Upper lobe of left lung (tissue), 6 donors: ENCODE measurements at places on chromosomes 12 and 14.

- DNase-seq = peak; percentile 23
These were observed 319.0 kb upstream of the RTL1 start for GRCh38 chr14:101222362-101223070.

GRCh38 chr14:98167275-98167674 lies 1104.7 kb downstream of the BCL11B start:
- peak; percentile 22 for DNase-seq

DNA sequence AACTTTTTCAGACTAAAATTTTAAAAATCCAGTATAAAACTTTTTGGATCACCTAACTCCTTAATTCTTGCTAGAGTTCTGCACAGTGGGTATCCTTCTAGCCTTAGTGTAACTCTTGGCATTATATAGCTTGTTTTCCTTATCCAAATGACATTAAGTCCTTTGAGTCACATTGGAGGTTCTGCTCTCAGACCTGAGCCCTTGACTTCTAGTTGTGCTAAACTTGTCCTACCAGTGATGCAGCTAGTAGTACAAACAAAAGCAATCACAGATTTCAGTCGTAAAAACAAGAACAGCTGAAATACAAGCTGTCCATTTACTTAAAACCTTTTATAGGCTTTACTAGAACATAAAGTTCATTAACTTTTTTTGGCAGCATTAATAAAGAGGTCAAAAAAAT lies 10.5 kb downstream of the ZBTB1 start:
- DNase-seq = no peak

- DNase-seq = no peak
These were observed 20.2 kb upstream of the KIF26A start for GRCh38 chr14:104118006-104118844.

DNA sequence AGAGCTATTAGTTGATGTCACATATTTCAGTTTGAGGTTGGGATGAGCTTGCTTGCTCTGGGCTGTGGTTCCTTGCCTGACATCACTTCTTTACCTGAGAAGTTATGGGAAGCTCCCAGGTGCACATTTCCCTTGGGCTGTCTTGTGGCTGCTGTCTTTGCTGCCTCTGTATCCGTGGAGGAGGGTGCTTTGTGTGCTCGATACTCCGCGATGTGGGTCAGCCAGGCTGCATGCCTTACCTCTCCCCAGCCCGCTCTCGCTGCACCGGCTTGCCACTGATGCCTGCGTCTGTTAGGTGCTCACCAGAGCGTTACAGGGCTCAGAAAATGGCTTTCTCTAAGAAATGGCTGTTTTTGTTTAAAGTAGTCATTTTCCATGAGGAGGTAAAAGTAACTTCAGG lies 19.6 kb downstream of the PELI2 start:
- DNase-seq = peak; percentile 33

DNA sequence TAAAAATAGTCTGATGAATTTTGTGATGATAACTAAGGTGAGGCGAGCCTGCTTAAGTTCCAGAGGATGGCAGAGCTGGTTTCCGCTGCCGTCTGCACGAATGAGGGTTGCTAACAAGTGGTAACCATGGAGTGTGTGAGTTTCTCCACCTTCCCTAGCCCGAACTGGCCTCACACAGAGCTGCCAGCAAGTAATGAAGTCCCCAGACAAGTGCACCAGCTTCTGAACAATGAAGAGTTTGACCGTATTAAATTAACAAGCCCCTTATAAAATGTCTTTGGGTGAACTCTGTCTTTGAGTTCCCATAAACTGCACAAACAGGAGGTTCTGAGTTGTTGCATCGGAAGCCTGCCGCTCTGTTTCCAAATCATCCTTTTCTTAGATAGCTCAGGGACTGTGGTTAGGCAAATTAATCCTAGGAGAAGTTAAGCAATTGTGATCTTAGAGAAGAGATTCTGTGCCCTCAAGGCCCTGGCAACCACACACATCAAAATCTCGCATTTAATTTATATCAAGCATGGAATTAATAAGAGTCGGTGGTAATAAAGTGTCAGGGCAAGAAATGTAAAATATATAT lies 274.1 kb upstream of the DAAM1 start:
- DNase-seq = no peak

DNA sequence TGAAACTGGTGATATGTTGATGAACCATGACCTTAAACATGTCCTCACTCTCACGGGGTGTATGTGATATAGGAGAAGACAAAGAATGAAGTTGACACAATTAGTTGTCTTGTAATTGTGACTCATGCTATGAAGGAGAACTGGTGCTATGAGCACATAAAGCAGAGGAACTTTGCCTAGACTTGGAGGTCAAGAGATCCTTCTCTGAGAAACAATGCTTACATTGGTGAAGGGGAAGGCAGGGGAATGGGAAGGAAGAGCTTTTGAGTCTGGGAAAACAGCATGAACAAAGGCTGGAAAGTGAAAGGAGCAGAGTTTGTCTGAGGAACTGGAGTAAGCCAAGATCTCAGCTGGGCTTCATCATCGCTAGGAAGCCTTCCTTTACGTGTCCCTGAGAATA lies 83.2 kb downstream of the MYRFL start:
- DNase-seq = no peak

GRCh38 chr12:131703161-131703560 lies 7.7 kb upstream of the SFSWAP start:
- no peak for DNase-seq

DNA sequence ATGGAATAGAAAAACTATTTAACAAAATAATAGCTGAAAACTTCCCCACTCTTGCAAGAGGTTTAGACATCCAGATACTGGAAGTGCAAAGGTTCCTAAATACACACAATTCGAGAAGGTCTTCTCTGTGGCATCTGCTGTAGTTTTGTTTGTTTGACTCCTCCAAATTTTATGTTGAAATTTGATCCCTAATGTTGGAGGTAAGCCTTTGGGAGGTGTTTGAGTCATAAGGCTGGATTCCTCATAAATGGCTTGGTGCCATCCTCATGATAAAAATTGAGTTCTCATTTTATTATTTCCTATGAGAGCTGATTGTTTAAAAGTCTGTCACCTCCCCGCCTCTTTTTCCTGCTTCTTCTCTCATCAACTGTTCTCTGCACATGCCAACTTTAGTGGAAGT lies 182.7 kb downstream of the MYRFL start:
- DNase-seq = no peak

DNA sequence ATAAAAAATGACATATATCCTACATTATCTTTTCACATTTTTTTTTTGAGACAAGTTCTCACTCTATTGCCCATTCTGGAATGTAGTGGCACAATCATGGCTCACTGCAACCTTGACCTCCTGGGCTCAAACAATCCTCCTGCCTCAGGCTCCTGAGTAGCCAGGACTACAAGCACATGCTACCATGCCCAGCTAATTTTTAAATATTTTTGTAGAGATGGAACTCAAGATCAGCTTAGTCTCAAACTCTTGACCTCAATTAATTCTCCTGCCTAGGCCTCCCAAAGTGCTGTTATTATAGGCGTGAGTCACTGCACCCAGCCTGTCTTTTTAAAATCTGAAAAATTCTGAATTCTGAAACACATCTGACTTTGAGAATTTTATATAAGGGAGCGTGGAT lies 241.9 kb upstream of the DCN start:
- no peak for DNase-seq

- DNase-seq = no peak
These were observed 34.1 kb upstream of the KLHDC2 start for GRCh38 chr14:49733836-49734235.

GRCh38 chr14:92464716-92465115 lies 48.9 kb upstream of the RIN3 start:
- DNase-seq = no peak

DNA sequence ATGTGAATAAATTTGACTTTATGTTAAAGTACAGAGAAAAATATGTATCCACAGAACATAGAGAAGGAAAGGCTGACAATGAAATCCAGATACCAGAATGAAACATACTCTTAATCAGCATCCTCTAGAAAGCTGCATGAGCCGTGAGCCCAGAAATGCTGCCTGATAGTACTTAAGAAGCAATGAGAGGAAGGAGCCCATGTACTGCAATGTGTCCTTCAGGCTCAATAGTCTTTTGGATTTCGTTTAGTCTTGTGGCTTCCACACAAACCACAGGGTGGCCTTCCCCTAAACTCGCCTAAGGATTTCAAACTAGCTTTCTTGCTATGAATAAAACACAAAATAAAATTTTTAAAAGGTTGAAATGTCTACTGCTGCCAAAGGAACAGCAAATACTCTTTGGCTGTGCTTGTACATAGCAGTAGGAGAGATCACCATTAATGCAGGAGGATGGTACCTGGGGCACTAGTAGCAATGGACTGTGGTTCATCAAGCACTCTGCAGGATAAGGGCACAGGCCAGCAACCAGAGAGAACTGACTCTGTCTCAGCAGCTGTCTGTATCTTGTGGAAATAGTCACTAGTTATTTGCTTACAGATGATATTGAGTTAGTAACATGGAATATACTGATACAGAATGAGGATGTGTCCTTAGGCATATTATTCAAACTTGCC lies 988.3 kb upstream of the LRFN5 start:
- no peak for DNase-seq

DNA sequence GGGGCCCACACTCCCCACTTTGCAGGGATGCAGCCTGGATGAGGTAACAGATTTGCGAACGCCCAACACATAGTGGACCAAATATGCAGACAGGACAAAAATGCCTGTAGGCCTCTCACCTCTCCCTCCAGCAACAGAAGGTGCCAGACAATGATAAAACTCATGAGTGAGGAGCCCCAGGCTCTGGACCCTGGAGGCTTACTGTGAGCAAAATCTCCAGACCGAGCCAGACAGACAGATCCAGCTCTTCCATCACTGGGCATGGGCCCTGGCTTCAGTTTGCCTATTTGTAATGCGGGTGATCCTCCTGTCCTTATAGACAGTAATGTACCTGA lies 42.3 kb downstream of the IRF2BPL start:
- no peak for DNase-seq

DNA sequence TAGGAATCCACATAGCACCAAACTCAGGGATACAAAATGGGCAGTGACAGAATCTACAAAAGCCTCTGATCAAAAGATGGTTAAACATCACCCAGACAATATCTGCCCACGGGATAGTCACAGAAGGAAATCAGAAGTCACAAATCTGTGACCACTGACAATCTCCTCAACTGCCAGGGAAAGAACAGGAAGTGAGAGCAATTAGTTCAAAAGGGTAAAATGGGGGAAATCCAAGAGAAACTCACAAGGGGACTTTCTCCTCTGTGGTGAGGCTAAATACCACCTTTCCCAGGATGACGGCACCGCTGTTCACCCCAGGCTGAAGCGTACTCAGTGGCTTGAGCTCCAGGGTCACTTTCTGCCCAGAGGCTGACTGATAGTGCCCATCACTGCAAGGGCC lies 10.7 kb downstream of the TTC5 start:
- DNase-seq = no peak

DNA sequence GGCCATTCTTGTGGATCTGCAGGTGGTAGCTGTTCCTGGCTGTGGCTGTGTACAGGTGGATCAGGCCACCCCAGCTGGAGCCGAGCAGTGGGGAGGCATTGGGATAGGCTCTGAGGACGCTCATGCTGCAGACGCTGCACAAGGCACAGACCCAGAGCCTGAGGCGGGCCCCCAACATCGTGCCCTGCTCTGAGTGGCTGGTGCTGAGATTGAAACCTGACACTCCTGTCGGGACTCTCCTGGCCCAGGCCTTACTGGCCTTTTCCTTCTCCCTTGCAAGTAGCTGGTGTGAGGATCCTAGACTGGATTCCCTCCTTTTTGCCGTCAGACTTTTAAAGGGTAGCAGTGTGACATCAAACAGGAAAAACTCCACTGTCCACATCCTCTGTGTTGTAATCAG lies at the start of gene FGF23:
Gene FGF23 (minus strand): TSS at position 308 of the 400 bp plus-strand sequence. CDS start 130 bp downstream, at position 178.
- peak; percentile 49 for DNase-seq

DNA sequence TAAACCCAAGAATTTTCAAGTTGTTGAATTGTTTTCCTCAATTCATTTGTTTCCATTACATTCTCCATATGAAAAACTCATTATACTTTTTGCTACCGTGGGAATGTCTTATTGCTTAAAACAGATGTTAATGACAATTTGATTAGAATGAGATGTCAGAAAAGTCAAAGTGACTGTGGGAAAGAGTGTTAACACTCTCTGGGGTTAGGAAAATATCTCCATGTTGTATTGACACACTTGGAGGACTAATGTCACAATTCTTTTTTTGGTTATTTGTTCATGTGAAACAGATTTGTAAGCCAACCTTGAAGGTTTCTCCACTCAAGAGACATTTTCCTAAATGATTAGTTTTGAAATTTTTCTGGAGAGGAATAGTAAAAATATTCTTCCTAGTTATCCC lies 47.2 kb upstream of the CMAS start:
- no peak for DNase-seq

- DNase-seq = no peak
These were observed 188.5 kb downstream of the CCDC91 start for GRCh38 chr12:28378736-28379135.

GRCh38 chr12:53568809-53569557 lies 57.2 kb downstream of the ATF7 start:
- no peak for DNase-seq

GRCh38 chr12:130484221-130484620 lies 146.5 kb downstream of the PIWIL1 start:
- DNase-seq = no peak

DNA sequence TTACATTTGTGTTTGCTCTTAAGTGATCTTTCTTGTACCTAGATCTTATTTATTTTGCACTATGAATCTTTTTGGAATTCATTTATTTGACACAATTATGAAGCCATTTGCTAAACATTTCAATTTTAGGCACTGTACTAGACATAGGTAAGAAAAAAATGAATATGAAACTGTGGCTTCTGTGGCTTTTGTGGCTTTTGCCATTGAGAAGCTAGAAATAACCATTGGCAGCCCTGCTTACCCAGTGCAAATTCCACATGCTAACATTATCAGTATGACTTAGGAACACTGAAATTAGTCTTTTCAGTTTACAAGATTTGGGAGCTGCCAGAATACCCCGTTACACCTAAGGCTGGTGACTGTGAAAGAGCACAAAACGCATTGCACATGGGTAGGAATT lies 60.1 kb downstream of the FSCB start:
- no peak for DNase-seq

DNA sequence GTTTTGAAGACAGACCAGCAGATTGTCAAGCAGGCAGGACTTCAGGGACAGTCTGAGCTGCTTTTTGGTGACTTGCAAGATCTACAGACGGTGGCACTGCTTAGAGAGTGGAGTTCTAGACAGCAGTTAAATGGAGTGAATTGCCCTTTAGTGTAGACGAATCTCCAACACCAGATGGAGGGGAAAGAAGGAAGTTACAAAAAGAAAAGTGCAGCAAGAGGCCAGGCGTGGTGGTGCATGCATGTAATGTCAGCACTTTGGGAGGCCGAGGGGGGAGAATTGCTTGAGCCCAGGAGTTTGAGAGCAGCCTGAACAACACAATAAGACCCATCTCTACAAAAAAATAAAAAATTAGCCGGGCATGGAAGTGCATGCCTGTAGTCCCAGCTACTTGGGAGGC lies 8.4 kb upstream of the HHIPL1 start:
- DNase-seq = no peak

DNA sequence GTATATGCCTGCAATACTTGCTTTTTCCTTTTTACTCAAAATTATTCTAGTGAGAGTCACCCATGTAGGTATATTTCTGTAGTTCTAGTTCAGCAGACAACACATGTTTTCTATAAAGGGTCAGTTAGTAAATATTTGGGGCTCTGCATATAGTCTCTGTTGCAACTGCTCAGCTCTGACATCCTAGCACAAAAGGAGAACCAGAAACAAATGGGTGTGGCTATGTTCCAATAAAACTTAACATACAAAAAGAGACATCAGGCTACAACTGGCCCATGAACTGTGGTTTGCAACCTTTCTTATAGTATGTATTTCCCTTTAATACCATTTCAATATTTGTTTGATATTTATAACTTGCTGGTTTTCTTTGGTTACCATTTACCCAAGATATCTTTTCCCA lies 11.9 kb downstream of the NT5DC3 start:
- no peak for DNase-seq

GRCh38 chr14:71754422-71755095 lies 177.7 kb upstream of the RGS6 start:
- DNase-seq = no peak
